ENCODE measurements at places on chromosomes 5 and 9.

- no peak overlapping the region for H3K27ac ChIP-seq
- H3K36me3 ChIP-seq = no peaks in the 10 kb centered on the region
- no peaks in the 10 kb centered on the region for H3K27me3 ChIP-seq
- DNase-seq = no peak
- H3K4me1 ChIP-seq = no peaks in the 10 kb centered on the region
These were observed 481.6 kb upstream of the KIF2A start for GRCh38 chr5:61824396-61824795.

GRCh38 chr9:18703151-18703900 lies 229.4 kb downstream of the ADAMTSL1 start:
- no peaks in the 10 kb centered on the region for H3K36me3 ChIP-seq
- no peaks in the 10 kb centered on the region for H3K27me3 ChIP-seq
- no peak overlapping the region for H3K27ac ChIP-seq
- DNase-seq = no peak

DNA sequence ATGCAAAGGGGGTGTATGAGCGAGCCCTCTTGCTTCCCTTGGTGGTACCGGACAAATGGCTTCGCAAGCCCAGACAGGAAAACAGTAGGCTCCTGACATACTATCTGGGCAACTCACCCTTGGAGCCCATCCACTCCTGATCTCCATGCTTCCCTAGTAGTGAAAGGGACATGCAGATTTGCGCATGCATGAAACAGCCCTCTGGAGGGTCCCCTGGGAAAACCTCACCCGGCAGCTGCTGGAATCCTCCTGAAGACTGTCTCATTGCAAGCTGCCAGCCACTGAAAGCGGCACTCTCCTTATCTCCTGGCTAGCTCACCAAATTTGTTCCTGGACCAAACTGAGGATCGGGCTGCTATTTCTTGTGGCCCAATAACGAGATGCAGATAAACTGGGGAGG lies 10.2 kb downstream of the ZNF169 start:
- DNase-seq = no peak
- no peaks in the 10 kb centered on the region for H3K36me3 ChIP-seq

DNA sequence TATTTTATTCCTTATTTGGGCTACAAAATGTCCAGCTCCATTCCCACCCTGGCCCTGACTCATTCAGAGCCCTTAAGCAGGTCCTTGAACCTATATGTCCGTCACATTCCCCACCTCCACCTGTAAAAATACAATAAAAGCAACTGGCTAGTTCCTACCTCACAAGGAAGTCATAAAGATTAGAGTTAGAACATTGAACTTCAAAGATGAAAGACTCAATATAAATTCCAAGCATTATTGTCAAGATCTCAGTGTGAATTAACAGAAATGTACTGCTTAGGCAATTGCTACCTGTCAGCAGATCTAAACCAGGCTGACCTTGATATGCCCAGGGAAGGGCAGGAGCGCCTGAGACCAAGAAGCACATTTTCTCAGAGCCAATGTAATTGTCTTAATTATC lies 221.8 kb downstream of the ENC1 start:
- DNase-seq = no peak
- H3K4me1 ChIP-seq = peaks cover 4% of the 10 kb centered on the region
- no peaks in the 10 kb centered on the region for H3K27me3 ChIP-seq

GRCh38 chr9:126515001-126515872 lies 98.5 kb upstream of the LMX1B start:
- peaks cover 76% of the 10 kb centered on the region for H3K27me3 ChIP-seq
- DNase-seq = no peak
- H3K4me3 ChIP-seq = no peak overlapping the region
- no peak overlapping the region for H3K27ac ChIP-seq
- H3K4me1 ChIP-seq = peaks cover 29% of the 10 kb centered on the region
